ENCODE measurements at places on chromosomes 4 and X.

DNA sequence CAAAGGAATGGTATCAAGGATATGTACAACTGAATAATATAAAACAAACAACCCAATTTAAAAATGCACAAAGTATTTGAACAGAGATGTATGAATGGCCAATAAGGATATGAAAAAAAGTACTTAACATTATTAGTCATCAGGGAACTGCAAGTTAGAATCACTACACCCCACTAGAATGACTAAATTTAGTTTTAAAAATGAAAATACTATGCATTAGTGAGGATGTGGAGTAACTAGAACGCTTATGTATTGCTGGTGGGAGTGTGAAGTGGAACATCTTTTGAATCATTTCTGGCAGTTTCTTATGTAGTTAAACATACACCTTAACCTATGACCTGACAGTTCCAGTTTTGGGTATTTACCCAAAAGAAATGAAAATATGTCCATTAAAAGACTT is 13.0 kb upstream of the SLC16A2 start:
- no peak overlapping the region for H3K4me3 ChIP-seq
- H3K27ac ChIP-seq, result no peak overlapping the region
- no peak for DNase-seq
- H3K4me1 ChIP-seq, result no peaks in the 10 kb centered on the region
- no peaks in the 10 kb centered on the region for H3K27me3 ChIP-seq

- H3K4me3 ChIP-seq, result no peak overlapping the region
- no peak for DNase-seq
- H3K27me3 ChIP-seq, result no peaks in the 10 kb centered on the region
- H3K36me3 ChIP-seq, result no peaks in the 10 kb centered on the region
- no peaks in the 10 kb centered on the region for H3K4me1 ChIP-seq
Measured at GRCh38 chrX:33336783-33337182, 125.4 kb upstream of the DMD start.

DNA sequence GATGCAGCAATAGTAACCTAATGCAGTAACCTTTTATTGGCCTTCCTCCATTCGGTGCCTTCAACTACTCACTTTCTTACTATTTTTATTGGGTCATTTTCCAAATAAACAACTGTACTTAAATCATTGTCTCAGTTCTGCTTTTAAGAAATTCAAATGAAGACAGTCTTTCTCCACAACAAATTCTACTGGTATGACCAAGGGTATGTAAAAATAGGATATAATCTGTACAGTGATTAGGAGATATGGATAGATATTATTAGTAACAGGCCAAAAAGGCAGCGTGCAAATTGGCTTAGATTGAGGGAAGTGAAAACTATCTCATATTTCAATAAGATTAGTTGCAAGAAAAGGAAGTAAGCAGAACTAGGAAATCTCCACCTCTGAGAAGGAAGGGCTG is 177.4 kb upstream of the PPP1R2C start:
- no peak for DNase-seq
- H3K27me3 ChIP-seq, result no peaks in the 10 kb centered on the region
- H3K27ac ChIP-seq, result no peak overlapping the region
- peaks cover 15% of the 10 kb centered on the region for H3K4me1 ChIP-seq

DNA sequence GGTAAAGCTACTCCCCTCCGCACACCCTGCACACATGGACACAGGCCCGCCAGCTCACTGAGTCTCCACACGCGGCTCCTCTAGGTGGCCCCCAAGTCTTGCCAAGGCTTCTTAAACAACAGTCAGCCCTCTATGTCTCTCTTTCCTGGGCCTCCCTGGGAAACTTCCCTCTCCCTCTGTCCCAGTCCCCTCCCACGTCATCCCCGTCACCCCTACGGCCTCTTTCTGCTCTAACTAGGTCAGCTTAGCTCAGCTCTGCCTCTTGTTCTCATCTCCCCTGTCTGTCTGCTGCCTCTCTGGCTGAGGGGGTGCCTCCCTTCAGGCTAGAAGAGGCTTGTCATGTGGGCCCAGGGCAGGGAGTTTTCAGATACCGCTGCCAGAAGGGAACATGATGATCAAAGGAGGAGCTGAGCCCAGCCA is 38.8 kb downstream of the SEPTIN6 start:
- peaks cover 57% of the 10 kb centered on the region for H3K36me3 ChIP-seq
- no peak for DNase-seq
- H3K4me1 ChIP-seq, result peaks cover 41% of the 10 kb centered on the region
- H3K27me3 ChIP-seq, result no peaks in the 10 kb centered on the region
- peak overlapping the region; percentile 82 for H3K27ac ChIP-seq

GRCh38 chr4:4328206-4328605 is 38.2 kb downstream of the ZBTB49 start:
- no peaks in the 10 kb centered on the region for H3K36me3 ChIP-seq
- DNase-seq, result no peak
- H3K4me3 ChIP-seq, result no peak overlapping the region
- no peaks in the 10 kb centered on the region for H3K4me1 ChIP-seq
- H3K27me3 ChIP-seq, result no peaks in the 10 kb centered on the region

DNA sequence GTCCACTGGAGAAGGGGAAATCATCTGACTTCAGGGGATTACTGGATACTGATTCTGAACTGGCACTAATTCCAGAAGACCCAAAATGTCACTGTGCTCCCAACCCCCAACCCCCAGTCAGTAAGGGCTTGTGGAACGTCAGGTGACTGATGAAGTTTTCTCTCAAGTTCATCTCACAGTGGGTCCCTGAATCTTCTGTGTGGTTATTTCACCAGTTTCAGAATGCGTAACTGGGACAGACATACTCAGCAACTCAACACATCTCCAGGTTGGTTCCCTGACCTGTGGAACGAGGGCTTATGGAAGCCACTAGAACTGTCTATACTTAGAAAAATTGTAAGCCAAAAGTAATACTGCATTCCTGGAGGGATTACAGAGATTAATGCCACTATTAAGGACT is 45.3 kb downstream of the DDX60L start:
- DNase-seq, result no peak
- H3K27ac ChIP-seq, result no peak overlapping the region
- H3K4me3 ChIP-seq, result no peak overlapping the region
- H3K27me3 ChIP-seq, result no peaks in the 10 kb centered on the region
- peaks cover 77% of the 10 kb centered on the region for H3K36me3 ChIP-seq

- DNase-seq, result no peak
- peaks cover 5% of the 10 kb centered on the region for H3K4me1 ChIP-seq
- H3K36me3 ChIP-seq, result no peaks in the 10 kb centered on the region
- H3K27ac ChIP-seq, result no peak overlapping the region
- no peak overlapping the region for H3K4me3 ChIP-seq
Measured at GRCh38 chr4:153022241-153022715, 86.2 kb downstream of the FHDC1 start.

DNA sequence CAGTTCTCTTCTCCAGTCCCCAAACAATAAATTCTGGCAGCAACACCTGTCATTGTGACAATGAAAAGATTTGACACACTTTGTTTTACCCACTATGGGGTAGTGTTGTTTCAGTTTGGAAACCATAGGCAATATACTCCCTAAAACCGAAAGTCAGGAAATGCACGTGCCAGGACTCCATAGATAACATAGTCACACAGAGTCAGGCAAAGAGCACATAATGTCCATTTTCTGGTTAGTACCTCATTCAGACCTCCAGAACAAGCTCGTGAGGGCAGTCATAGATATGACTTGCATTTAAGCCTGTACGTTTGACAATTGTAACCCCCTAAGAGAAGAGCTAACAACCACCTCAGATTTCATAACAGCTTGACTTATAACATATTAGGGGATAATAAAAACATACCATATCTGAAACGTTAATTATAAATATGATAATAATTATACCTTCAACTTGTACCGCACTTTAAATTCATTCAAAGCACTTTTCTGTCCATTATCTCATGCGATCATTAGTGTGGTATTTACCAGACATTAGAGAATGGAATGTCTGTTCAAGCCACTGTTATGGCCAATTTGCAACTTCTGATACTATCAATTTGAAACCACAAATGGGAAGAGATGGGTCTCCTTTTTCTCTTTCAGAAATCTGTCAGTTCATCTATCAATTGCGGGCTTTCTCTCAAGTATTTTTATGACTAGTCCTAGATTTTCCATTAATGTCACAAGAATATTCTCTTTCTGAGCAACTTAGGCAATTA is 147.4 kb downstream of the LDB2 start:
- H3K36me3 ChIP-seq, result no peaks in the 10 kb centered on the region
- H3K27me3 ChIP-seq, result no peaks in the 10 kb centered on the region
- no peaks in the 10 kb centered on the region for H3K4me1 ChIP-seq
- no peak for DNase-seq
- no peak overlapping the region for H3K27ac ChIP-seq
- H3K4me3 ChIP-seq, result no peak overlapping the region

- DNase-seq, result no peak
- H3K27ac ChIP-seq, result no peak overlapping the region
- H3K4me3 ChIP-seq, result no peak overlapping the region
- no peaks in the 10 kb centered on the region for H3K36me3 ChIP-seq
- peaks cover 16% of the 10 kb centered on the region for H3K27me3 ChIP-seq
Measured at GRCh38 chr4:41146716-41147506, 67.4 kb downstream of the APBB2 start.

DNA sequence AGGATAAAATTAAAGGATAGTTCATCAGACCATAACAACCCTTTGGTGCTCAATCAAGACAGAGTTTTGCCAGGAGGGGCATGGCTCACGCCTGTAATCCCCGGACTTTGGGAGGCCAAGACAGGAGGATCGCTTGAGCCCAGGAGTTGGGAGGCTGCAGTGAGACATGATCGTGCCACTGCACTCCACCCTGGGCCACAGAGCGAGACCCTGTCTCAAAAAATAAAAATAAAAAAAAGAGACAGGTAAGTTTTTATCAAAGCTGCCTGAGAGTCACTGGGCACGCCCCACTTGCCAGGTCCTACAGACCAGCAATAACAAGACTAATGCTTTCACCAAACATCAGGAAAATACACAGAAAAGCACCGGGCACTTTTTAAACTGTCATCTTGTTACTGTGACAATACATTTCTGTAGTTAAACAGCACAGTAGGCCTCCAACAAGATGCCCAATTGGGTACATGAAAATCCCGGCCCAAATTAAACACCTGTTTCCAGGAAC is 765 bp downstream of the CFAP97 start:
- H3K4me3 ChIP-seq, result peak overlapping the region; percentile 93
- peaks cover 5% of the 10 kb centered on the region for H3K36me3 ChIP-seq
- no peaks in the 10 kb centered on the region for H3K27me3 ChIP-seq
- H3K27ac ChIP-seq, result peak overlapping the region; percentile 98
- no peak for DNase-seq
- peaks cover 38% of the 10 kb centered on the region for H3K4me1 ChIP-seq

DNA sequence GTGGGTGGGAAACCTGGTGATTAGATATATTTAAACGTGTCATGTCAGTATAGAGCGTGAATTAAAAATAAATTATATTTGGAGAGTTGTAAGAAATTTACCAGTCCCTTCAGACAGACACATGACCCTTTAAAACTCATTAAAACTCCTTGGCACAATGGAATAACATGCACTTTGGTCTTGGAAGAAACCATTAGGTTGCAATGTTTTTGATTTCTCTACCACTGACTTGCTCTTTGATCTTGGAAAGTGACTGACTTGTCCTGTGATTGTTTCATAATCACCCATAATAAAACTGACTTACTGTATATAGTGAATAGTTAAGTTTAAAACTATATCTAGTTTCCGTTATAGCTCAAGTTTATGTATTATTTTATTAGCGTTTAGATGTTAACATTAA is 35.8 kb downstream of the FHL1 start:
- DNase-seq, result no peak
- no peak overlapping the region for H3K4me3 ChIP-seq
- no peaks in the 10 kb centered on the region for H3K36me3 ChIP-seq
- H3K27ac ChIP-seq, result no peak overlapping the region
- H3K27me3 ChIP-seq, result no peaks in the 10 kb centered on the region
- peaks cover 2% of the 10 kb centered on the region for H3K4me1 ChIP-seq

DNA sequence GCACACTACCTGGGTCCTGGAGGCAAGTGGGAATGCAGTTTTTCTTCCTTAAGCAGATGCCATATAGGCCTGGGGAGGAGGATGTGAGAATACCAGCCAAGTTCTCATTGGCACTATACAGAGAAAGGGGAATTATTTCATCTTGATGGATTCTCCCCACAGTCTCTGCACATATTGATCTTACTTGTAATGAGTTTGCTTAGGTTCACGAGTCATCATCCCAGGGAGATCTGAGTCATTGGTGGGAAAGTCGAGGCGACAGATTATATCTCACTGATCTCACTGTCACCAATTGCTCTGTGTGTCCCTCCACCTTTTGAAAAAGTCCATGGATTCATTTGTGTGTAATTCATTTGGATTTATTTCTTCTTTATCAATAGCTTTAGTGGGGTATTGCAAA is 156.8 kb downstream of the AR start:
- no peaks in the 10 kb centered on the region for H3K27me3 ChIP-seq
- H3K4me3 ChIP-seq, result no peak overlapping the region
- H3K36me3 ChIP-seq, result no peaks in the 10 kb centered on the region
- H3K4me1 ChIP-seq, result no peaks in the 10 kb centered on the region

GRCh38 chr4:174209341-174209740 is 74.1 kb downstream of the FBXO8 start:
- no peak overlapping the region for H3K4me3 ChIP-seq
- H3K36me3 ChIP-seq, result no peaks in the 10 kb centered on the region
- H3K4me1 ChIP-seq, result peaks cover 19% of the 10 kb centered on the region
- no peak for DNase-seq
- no peak overlapping the region for H3K27ac ChIP-seq

DNA sequence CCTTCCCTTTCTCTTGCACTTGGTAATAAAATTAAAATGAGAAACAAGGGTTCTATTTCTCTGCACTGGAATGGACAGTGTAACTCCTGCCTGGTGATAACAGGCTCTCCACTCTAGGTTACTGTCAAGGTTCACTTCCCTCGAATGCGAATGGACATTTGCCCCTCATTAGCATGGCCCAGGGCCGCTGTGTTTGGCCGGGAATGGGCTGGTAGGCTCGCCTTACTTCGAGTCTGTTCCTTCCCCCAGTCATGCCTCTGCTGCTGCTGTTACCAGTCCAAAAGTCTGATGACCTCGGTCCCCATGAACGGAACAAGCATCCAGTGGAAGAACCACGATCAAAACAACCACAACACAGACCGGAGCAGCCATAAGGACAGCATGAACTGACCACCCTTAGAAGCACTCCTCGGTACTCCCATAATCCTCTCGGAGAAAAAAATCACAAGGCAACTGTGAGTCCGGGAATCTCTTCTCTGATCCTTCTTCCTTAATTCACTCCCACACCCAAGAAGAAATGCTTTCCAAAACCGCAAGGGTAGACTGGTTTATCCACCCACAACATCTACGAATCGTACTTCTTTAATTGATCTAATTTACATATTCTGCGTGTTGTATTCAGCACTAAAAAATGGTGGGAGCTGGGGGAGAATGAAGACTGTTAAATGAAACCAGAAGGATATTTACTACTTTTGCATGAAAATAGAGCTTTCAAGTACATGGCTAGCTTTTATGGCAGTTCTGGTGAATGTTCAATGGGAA is 61.5 kb downstream of the EDNRA start:
- H3K36me3 ChIP-seq, result no peaks in the 10 kb centered on the region
- DNase-seq, result no peak
- H3K27ac ChIP-seq, result no peak overlapping the region
- H3K27me3 ChIP-seq, result peaks cover 21% of the 10 kb centered on the region
- H3K4me1 ChIP-seq, result no peaks in the 10 kb centered on the region

GRCh38 chrX:11397680-11398079 is 104.5 kb downstream of the AMELX start:
- no peak overlapping the region for H3K4me3 ChIP-seq
- H3K27ac ChIP-seq, result no peak overlapping the region
- H3K27me3 ChIP-seq, result no peaks in the 10 kb centered on the region
- H3K36me3 ChIP-seq, result no peaks in the 10 kb centered on the region
- DNase-seq, result no peak

- peaks cover 4% of the 10 kb centered on the region for H3K4me1 ChIP-seq
- no peak overlapping the region for H3K4me3 ChIP-seq
- no peak for DNase-seq
- H3K27me3 ChIP-seq, result peaks cover 4% of the 10 kb centered on the region
Measured at GRCh38 chr4:151430740-151431457, 21.9 kb downstream of the FHIP1A start.

GRCh38 chr4:153780221-153780620 is 8.7 kb downstream of the SFRP2 start:
- no peaks in the 10 kb centered on the region for H3K36me3 ChIP-seq
- H3K27ac ChIP-seq, result no peak overlapping the region
- H3K27me3 ChIP-seq, result peaks cover 47% of the 10 kb centered on the region
- H3K4me1 ChIP-seq, result no peaks in the 10 kb centered on the region
